ENCODE measurements at places on chromosomes 6 and 20.

- DNase-seq: peak; percentile 75
Observed at GRCh38 chr6:31952140-31952805, 6.4 kb downstream of the CFB start.

DNA sequence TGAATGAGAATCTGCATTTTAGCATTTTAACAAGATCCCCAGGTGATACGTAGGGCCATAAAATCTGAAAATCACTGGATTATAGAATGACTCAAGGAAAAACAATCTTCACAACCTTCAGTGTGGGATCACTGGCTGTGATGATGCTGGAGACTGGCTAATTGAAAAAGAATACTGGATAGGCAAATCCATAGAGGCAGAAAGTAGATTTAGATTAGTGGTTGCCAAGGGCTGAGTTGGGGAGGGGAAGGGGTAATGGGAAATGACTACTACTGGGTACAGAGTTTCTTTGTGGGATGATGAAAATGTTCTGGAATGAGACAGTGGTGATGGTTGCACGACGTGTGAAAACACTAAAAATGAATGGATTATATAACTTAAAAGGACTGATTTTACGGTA is 84.1 kb downstream of the CDK19 start:
- DNase-seq: no peak

DNA sequence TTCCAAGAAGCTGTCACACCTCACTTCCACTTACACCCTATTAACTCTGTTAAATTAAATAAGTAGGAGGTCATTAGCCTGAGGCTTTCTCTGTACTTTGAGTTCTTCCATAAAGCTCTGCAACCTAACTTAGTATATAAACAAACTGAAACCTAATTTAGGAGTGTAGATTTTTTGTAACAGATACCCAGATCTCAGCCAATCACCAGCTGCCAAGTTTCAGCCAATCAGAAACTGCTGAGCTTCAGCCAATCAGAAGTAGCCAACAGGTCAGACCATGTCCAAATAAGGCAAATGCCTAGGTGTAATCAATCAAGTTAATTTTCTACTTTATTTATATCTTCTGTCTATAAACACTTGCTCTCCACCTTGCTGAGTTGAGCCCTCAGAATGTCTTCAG is 142.7 kb upstream of the SULF2 start:
- no peak for DNase-seq

GRCh38 chr6:110609101-110609500 is 132.7 kb upstream of the SLC22A16 start:
- no peak for DNase-seq

All from activated effector memory CD4-positive, alpha-beta T cell treated with anti-CD3 and anti-CD28 coated beads, Interleukin-2, amount 50 U/mL, for 16 hours (primary cell).